Globus pallidus (tissue), 1 donor: ENCODE measurements at places on chromosomes 12 and 14.

GRCh38 chr12:111261911-111262676 is 106.8 kb downstream of the PHETA1 start:
- DNase-seq: no peak

- no peak for DNase-seq
Observed at GRCh38 chr12:60872219-60872618, 1276.4 kb downstream of the SLC16A7 start.

DNA sequence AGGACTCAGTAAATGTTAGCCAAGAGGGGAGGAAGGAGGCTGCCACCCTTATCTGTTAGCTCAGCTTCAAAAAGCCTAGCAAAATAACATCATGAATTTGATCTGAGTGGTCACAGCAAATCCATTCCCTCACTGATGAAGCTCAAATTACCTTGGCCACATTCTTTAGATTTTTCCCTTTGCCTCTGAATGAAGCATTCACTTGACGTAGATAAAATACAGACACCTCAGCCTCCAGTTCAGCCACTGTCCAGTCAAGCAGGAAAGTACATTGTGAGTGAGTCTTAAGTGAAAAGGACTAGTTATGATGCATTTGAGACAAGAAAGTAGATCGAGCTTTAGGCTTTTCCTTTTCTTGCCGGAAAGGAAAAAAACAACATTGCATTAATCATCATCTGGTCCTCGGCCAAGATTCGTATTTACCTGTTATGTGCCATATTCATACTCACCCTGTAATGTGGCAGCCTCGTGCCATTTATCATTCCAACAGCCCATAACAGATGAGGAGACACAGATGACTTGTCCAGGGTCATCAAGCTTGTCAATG is 146.5 kb downstream of the ETV6 start:
- no peak for DNase-seq

DNA sequence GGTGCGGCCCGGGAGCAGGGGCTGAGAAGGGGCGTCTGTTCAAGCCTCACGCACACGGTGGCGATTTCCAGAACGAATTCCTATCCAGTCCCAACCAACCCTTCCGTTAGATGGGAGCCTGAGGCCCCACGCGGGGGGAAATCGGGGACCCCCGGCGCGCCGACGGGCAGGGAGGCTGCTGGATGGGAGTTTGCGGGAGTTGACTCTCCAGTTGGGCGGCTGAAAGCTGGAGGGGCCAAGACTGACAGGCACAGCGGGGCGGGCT is 9.8 kb downstream of the EXOC3L4 start:
- no peak for DNase-seq

GRCh38 chr12:62700091-62700880 is 233.7 kb downstream of the MON2 start:
- no peak for DNase-seq

GRCh38 chr14:34489324-34489723 is 27.3 kb upstream of the SPTSSA start:
- DNase-seq: no peak

GRCh38 chr12:45010059-45010458 is 40.8 kb downstream of the DBX2 start:
- no peak for DNase-seq

- no peak for DNase-seq
Observed at GRCh38 chr12:16225692-16226091, 51.8 kb downstream of the SLC15A5 start.

- no peak for DNase-seq
Observed at GRCh38 chr12:87491089-87491488, 538.1 kb downstream of the C12orf50 start.

GRCh38 chr12:12600659-12601058 is 11.0 kb upstream of the CREBL2 start:
- peak; percentile 37 for DNase-seq

DNA sequence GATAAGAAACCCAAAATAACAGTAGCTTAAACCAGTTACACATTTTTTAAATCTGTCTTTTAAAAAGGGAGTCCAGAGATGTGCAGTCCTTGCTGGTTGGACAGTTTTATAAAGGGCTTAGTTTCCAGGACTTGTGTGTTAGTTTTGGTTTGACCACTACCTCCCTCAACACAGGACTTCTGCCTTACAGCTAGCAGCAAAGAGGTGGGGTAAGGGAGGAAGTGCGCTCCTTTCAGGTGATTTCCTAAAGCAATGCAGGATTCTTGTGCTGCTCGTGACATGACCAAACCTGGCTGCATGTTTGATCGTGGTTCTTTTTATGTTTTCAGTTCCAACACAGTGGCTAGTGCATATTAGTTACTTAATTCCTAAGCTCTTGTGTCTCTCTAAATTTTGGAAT is 266.2 kb downstream of the TMTC2 start:
- no peak for DNase-seq

DNA sequence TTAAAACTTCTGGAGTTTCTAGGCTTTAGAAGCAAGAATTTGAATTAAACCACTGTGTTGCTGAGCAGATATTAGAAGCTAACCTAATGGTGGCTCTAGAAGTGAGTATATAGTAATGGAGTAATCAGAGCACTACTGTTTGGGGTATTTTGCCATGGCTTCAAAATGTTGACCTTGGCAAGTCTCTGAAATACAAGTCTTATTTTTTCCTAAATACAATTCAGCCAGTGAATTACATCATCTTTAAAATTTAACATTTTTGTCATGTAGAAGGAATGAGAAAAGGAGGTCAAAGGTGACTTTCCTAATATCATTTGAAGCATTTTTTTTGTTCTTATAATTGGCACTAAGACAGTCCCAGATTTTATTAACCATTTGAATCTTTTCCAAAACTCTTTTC is 25.2 kb downstream of the PMCH start:
- no peak for DNase-seq

DNA sequence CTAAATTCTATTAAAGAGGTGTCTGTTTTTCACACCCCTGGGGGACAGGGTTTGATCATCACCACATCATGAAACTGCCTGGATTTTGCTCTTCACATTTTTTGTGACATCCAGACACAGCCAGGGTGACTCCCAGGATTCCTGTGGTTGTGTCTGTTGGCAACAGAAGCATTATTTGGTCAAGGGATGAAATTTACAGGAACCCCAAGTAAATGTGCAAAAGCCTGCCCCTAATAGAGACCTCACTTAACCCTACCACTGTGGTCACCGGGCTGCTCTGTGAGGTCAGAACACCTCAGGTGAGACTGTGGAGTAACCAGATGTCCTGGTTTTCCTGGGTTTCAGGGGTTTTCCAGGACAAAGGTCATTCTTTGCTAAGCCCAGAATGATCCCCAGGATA is 103.8 kb downstream of the DAD1 start:
- DNase-seq: no peak

DNA sequence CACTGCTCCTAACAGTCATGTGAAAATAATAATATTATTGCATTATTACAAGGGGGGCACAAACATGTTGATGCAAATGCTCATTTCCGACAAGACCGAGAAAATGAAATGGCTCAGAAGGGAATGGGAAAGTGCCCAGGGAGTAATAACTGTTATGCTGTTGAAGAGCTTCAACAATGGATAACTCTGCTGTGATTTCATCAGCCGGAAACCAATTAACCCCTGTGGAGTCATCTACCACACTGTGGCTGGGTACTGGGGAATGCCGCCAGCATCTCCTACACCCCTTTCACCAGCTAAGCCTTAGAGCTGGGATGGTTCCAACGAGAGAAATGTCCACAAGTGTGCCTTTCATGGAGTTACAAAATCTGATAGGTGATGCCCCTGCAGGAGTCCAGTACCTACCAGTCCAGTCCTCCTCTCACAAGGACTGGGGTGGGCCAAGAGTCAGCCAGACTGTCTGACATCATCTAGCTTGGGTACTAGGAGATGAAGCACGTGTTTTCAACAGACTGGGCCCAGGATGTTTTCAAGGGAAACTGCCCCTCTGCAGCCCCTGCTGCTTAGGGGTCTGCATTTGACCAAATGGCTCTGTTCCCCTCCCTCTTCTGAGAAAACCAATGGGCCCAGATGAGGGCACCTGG is 509.3 kb upstream of the CCDC196 start:
- DNase-seq: no peak

DNA sequence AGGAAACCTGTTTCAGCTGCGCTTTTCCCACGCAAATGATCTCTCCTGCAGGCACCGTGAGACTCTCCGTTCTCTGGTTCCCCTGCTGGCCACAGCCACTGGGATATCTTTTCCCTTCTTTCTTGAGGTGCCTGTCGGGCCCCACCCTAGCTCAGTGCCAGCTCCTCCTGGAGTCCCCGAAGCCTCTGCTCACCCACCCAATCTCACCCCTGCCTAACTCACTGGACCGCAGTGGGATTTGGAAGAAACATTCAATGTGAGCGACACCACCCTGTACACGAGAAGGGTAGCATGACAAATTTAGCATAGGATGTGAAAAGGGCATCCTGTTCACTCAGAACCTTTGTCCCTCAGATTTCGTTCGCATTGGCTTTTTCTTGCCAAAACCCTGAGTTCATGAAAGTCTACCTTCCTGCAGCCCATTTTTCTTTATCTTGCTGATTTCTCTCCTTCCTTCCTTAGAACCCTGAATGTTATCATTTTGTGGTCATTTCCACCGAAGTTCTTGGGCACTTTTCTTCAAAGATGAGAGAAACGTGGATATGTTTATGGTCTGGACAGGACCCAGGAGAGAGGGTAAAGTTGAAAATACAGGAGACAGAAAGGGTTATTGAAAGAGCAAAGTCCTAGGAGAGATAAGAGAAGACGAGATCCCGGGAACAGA is 63.6 kb upstream of the ELK3 start:
- DNase-seq: no peak

DNA sequence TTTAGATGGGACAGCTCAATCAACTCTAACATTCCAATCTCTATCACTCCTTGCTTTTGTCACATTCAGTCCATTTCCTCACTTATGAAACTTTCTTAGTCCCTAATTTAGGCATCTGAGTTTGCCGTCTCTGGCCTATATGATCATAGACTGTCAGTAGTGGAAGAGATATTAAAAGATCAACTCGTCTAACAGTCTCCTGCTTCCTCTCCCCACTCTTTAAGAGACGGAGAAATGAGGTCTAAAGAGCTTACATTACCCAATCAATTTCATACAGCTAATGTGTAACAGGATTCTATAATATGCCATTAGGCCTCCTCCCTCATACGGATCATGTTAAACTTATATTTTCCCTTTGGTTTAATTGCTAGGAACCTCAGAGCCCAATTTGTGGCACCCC is 6.5 kb upstream of the ATP23 start:
- DNase-seq: no peak

DNA sequence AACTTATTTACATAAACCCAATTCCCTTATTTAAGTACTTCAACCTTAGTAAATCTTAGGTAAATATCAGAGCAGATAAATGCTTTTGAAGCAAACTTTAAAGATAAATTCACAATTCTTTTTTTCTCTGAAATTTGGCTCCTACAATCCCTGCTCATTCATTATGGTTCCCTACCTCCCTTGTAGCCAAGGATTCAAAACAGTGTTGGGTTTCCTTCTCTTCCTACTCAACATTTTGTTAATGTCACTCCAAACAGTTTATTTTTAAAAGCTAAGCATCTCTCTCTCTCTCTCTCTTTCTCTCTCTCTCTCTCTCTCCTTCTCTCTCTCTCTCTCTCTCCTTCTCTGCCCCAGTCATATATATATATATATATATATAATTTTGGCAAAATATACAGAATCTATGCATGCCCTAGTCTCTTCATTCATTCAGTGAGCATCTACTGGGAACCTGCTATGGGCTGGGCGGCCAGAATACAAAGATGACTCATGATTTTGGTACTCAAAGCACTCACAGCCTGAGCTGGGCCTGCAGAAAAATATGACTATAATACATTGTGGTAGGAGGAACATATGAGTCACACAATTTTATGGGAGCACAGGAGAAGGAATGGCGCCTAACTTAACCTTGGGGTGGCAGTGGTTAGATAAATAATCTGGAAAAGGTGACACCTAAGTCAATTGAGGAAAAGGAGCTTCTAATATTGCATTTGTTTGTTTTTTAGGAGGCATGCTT is 123.7 kb upstream of the DHRS4 start:
- no peak for DNase-seq

- no peak for DNase-seq
Observed at GRCh38 chr14:22276913-22277816, 311.9 kb downstream of the DAD1 start.

DNA sequence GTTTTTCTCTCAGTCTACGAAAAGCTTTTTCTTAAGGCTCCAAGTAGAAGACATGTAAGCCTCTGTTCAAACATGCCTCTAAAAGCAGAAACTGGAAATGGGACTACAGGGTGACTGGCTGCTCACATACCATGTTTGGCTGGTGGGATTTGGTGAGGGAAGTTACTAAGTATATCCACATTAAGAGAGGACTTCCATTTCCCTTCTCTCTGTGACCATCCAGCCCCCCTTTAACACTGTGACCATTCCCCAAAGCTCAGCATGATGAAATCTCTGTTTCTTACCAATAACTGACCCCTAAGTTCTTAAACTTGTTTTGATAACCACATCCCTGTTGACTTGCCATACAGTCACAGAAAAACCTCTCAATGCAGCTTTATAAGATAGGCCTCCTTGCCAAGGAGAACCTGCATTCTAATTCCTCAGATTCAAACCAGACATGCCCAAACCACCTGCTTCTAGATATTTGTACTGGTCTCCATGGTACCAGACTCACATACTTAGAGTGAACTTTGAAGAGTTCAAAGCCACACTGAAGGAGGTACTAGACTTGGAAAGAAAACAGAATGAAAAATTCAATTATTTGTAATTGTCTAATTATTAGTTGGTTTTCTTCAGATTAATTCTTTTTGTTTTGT is 102.2 kb downstream of the VEZT start:
- DNase-seq: no peak

GRCh38 chr12:44961887-44962286 is 85.8 kb upstream of the NELL2 start:
- DNase-seq: no peak

GRCh38 chr14:61226015-61226654 is 55.0 kb downstream of the TMEM30B start:
- DNase-seq: no peak

DNA sequence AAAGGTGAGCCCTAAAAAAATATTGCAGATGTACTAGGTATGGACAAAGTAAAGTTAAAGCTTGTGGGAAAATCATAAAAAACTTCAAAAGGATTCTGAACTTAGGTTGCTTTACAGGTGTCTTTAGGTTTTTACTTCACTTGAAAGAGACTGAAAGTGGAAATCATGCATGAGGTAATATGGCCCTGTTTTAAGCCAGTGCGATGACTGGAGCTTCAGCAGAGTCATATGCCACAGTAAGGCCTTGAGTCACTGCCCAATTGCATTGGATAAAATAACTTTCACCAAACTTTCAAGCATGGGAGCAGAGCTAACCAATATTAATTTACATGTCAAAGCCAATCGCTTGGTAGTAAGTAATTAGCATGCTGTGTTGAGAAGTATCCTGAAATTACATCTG is 63.9 kb upstream of the TMEM260 start:
- DNase-seq: no peak

DNA sequence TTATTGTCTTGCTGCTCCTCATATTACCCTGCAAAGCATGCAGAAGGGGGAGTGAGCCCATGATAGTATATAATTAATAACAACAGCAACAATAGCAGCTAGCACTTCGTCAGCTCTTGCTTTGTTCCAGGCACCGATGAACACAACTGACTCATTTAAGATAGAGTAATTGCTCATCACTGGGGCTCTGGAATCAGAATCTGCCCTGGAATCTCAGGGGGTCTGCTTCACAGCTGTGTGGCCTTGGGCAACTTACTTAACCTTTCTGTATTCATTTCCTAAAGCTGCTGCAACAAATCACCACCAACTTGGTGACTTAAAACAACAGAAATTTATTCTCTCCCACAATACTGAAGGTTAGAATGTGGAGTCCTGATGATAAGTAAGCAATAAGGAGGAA is 55.0 kb upstream of the PSMC1 start:
- no peak for DNase-seq
